Astrocyte (in vitro differentiated cells and primary cell): ENCODE measurements at places on chromosomes 2 and 18. TPM values are rescaled to one million over a fixed set of nuclear protein-coding genes. Genes with fewer than 3 reads are reported as not detected.

GRCh38 chr2:75238670-75239330, 39.5 kb upstream of the TACR1 start:
- DNase-seq: peak; percentile 78

- DNase-seq: no peak
These were observed 51.0 kb upstream of the BOD1L2 start for GRCh38 chr18:57095884-57096283.

The SLC4A3 gene
- total RNA-seq: 10.9 and 11.2 TPM in 2 replicates

The CROCC2 gene
- total RNA-seq: not detected in 2 replicates

DNA sequence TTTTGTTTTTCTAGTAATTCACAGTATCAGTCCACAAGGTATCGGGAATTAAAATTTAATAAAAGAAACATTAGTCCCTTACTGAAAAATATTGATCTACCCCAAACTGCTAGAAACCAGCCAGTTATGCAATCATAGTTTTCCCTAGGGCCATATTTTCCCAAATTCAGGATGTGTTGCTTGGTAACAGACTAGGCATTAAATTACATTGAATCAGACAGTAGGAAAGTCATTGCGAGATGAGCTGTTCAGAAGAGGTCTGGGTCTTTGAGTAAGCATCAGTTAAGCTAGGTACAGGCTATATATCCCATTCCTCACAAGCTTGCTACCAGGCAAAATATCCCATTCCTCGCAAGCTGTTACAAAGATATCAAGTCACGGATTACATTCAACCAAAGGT, 123.0 kb upstream of the CCDC150 start:
- no peak for DNase-seq

The CIB4 gene
- not detected in 2 replicates for total RNA-seq

The NOSTRIN gene
- not detected in 2 replicates for total RNA-seq

- no peak for DNase-seq
These were observed 11.4 kb upstream of the XPO1 start for GRCh38 chr2:61549546-61549945.

DNA sequence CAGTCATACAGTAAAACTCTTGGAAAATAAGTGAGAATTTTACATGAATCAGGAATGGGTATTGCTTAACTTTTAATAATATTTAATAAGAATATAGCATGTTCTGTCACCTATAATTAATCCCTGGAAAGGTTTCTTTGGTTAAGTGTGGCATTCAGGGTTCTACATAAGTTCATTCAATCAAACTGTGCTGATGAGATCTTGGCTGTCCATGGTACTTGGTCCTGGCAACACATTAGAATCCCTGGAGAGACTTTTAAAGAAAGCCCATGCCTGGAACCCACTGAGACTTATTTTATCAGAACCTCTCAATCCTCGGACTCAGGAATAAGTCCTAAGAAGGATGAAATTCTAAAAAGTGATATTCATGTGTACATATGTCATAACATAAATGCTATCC, 60.3 kb downstream of the CERKL start:
- no peak for DNase-seq

The TRABD2A gene
- total RNA-seq: 2.6 and 3.2 TPM in 2 replicates

DNA sequence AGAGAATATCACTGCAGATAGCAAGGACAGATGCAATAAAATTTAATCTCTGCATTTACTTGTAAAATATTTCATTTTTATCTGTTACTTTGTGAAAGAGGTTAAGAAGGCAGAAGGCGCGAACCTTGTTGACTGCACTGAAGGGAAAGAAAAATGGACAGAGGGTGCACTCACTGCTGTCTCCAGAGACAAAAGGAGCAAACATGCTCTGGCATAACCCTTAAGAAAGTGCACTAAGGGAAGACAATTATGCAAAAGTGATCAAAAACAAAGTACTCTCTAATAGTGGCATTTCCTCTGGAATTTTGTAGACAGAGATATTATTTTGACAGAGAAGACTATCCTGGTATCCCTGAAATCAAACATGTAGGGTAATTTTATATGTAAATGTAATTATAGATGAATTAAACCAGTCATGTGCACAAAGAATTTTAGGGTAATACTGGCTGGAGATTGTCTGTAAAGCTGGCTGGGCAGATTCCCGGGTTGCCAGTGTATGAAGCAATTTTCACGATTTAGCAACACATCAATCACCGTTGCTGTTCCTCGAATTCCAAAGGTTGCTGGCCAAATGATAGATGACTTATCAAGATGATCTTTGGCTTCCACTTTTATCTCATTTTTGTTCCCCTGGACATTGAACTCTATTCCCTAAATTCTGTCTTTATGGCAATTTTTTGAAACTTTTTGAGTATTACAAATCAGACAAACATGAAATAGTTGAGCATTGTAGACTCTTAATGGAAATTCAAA, 1176.9 kb downstream of the SUCLG1 start:
- DNase-seq: no peak

- DNase-seq: peak; percentile 7
These were observed 154.1 kb upstream of the BOD1L2 start for GRCh38 chr18:56992777-56993176.

GRCh38 chr2:70161069-70161534, 29.7 kb downstream of the C2orf42 start:
- no peak for DNase-seq

- peak; percentile 66 for DNase-seq
These were observed 78.0 kb downstream of the CRIM1 start for GRCh38 chr2:36433311-36434217.

GRCh38 chr2:177211576-177212105, 953 bp upstream of the HNRNPA3 start:
- DNase-seq: no peak

GRCh38 chr2:172888714-172889669, 153.3 kb downstream of the RAPGEF4 start:
- DNase-seq: no peak

- no peak for DNase-seq
These were observed 117.4 kb downstream of the MBP start for GRCh38 chr18:77015169-77015568.
